ENCODE measurements at places on chromosomes 5 and 9. TPM values are rescaled to one million over a fixed set of nuclear protein-coding genes. Genes with fewer than 3 reads are reported as not detected.

Gene STING1
- total RNA-seq, result 2.8 TPM

DNA sequence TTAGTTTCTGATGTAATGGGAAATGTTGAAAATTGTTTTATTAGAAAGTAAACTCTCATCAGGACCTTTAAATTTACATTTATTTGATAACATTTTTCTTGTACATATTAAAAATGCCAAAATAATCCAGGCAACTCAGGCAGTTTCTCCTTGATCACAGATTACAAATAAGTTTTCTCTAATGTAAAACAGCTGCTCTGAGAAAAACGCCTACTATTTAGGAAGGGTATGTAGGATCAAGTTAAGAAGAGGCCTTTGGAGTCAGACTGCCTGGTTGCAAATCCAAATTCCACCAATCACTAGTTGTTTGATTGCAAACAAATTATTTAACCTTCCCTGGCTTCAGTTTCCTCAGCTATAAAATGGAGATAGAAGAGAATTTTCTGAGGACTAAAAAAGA, 610.8 kb downstream of the PDE4D start:
- no peak for DNase-seq

GRCh38 chr9:109977521-109977920, 197.5 kb downstream of the PALM2AKAP2 start:
- no peak for DNase-seq

- DNase-seq, result no peak
These were observed 5.9 kb upstream of the NFIL3 start for GRCh38 chr9:91429501-91429900.

GRCh38 chr9:112382066-112382465, 2.2 kb downstream of the HSDL2 start:
- no peak for DNase-seq

Measured in bronchial epithelial cell (primary cell).